ENCODE measurements at places on chromosomes 4 and X. TPM values are rescaled to one million over a fixed set of nuclear protein-coding genes. Genes with fewer than 3 reads are reported as not detected.

DNA sequence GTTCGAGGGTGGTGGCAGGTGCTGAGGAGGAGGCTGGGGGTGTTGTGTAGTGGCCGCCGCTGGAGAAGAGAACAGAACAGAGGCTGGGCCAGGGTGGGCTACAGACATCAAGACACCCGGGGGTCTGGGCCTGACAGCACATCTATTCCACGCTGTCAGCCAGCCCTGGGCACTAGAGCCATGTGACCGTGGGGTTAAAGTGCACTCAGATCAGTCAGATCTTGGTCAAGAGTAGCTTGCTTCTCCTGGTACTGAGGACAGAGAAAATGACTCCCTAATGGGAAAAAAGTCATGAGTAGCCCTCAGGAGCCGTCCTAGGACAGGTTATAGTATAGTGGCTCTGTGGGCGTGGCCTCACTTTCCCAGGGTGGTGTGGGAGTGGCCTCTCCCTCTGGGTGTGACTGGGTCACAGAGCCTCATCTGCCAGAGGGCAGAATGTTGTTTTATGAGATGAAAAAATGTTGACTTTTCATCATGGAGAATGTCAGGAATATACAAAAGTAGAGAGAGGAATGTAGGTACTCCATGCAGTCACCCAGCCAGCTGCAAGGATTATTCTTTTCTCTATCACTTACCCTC is 19.4 kb downstream of the TRMT44 start:
- DNase-seq, result no peak

- DNase-seq, result no peak
Measured at GRCh38 chrX:137032841-137033773, 688 bp downstream of the GPR101 start.

SHOX gene
- polyA plus RNA-seq, result 0.08 TPM

GRCh38 chrX:76915836-76916235 is 488.3 kb downstream of the MAGEE1 start:
- no peak for DNase-seq

Data from right renal pelvis (tissue), 4 donors.